DMS79 treated with DMSO at 0.1 percent for 48 hours (cell line): ENCODE measurements at places on chromosomes 5 and 9.

- DNase-seq: no peak
These were observed 395.3 kb downstream of the OSTF1 start for GRCh38 chr9:75483636-75484035.

GRCh38 chr9:75912951-75913350 is 22.5 kb downstream of the PCSK5 start:
- no peak for DNase-seq

DNA sequence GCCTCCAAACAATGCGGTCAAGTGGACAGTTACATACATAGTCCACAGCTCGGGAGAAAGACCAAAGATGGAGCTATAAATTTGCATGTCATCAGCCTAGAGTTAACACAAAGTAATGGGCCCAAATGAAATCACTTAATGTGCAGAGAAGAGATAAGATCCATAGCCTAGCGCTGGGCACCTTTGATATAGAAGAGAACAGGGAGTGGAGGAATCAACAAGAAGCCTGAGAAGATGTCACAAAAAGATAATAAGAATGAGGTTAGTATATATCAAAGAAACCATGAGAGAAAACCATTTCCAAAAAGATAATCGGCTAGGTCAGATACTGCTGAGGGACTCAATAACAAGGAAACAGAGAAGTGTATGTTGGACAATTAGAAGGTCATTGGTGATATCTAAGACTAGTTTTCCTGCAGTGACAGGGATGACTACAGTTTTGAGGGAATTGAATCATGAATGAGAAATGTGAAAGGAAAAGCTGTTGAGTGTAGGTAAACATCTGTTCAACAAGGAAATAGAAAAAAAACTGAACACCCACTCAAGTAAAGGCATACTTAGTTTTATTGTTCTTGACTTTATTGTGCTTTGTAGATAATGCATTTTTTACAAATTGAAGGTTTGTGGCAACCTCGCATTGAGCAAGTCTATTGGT is 68.7 kb upstream of the CDH6 start:
- no peak for DNase-seq

DNA sequence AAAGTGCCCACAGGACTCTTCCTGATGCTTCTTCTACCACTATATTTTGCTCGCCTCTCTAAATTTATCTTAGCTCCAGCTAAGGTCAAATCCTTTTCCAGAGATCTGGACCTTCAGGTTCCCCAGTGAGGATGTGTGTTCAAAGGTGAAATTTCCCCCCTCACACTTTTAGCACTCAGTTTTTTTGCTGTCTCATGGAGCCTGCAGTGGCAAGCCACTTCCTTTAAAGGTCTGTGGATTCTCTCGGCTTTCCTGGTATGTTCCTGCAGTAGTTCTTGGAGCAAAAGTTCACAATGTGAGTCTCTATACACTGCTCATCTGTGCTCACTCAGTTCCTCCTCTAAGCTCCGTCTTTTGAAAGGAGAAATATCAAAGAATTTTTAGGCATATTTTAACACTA is 181.4 kb downstream of the LURAP1L start:
- DNase-seq: no peak

DNA sequence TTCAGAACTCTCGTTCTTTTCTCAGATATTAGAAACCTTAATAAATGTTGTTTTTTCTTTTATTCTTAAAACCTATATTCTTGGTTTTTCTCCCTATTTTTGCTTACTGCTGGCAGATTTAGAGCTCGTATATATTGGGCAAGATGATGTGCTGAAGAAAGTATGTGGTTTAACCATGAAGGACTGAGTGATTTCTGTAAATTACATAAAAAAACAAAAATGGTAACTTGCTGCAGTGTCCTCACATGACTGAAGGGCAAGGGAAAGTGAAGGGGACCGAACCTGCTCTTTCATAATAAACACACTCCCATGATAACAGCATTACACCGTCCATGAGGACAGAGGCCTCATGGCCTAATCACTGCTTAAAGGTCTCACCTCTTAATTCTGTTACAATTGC is 393.8 kb upstream of the ZNF608 start:
- no peak for DNase-seq

- DNase-seq: no peak
These were observed 14.6 kb downstream of the CPEB4 start for GRCh38 chr5:173902743-173903142.

GRCh38 chr9:108108280-108108851 is 618.8 kb upstream of the KLF4 start:
- DNase-seq: no peak

- peak; percentile 28 for DNase-seq
These were observed 501.7 kb downstream of the ARHGEF28 start for GRCh38 chr5:74127381-74128320.

DNA sequence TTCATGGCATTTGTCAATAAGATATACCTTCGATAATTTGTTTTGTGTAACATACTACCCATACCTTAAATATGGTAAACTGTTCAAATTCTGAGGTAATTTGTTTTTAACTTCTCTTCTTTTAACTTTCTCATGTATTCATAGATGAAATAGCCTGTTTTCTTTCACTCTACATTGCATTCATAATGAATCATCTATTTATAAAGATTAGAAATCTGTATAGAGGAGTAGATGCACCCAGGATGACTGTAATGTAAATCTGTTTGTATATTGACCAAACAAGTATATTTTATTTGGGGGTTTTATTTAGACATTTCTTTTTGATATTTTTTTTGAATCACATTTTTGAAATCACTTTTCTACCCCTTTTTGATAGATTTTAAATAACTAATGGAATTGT is 144.6 kb downstream of the CD180 start:
- DNase-seq: no peak

DNA sequence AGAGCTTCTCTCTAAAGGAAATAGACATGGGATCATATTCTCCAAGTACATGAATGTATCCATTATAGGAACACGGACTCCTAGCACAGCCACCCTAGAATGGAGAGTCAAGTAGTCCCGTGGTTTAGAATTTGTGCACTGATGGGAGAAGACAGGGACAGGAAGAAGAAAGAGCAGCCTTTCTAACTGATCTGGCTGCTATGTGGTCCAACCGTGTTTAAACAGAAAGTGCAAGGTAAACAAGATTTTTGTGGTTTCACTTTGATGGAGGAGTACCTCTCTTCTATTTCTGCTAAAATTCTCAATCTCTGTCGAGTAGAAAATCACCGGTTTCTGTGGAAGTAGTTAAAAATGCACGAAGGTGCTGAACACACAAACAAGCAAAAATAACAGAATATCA is 171.3 kb downstream of the ST8SIA4 start:
- peak; percentile 1 for DNase-seq

GRCh38 chr5:17330386-17330785 is 113.0 kb downstream of the BASP1 start:
- DNase-seq: no peak

- DNase-seq: no peak
These were observed 122.3 kb downstream of the MTRR start for GRCh38 chr5:7991125-7991821.

- DNase-seq: no peak
These were observed 181.6 kb upstream of the TLE4 start for GRCh38 chr9:79390077-79390698.

DNA sequence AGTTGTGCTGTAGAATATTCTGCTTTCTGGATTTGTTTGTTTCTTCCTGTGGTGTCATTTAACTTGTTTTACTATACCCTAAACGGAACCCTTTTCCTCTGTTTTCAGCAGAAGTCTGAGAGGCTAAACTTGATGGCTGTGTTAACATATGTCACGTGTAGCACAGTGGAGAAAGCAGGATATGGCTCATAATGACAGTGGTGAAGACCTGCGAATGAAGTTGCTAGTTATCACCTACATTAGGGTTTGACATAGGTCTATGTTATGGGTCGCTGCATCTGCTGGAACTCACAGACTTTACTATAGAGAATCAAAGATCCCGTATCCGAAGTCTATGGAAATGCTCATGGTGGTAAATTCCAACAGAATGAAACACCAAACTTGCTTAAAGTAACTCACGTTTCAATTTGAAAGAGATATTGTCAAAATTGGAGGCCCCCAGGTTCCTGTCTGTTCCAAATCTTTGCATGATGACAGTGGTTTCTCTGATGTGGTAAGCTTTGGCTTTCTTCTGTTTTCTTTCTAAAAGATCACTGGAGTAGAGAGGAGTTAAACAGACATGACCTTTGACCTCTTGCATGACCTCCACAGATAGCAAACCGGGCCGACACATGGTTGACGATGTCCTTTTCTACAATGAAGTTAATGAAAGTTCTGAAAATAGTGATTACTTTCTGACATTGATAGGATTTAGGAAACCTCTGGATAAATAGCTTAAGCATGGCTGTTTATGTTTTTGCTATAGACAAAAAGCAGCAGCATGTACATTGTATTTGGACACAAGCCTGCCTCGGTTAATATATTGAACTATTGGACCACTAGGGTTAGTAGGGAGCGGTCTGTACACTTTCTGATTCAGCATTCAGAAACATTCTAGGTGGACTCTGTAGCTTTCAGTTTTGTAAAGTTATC is 3.1 kb upstream of the CATSPER3 start:
- no peak for DNase-seq

DNA sequence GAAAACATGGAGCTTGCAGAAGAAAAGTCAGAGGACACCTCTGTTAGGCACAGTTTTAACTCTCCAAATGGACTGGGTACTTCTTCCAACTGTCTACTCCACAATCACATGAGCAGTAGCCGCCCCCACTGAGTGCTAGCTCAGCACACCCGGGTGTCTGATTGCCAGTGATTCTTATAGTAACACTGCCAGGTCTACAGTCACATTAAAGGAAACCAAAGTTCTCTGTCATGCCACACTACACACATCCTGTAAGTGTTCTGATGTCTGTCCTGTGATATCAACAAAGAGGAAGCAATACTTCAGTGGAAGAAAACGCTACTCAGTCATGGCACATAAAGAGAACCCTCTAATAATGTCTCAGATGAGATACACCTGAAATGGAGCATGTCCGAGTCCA is at the start of gene HAVCR2:
Gene HAVCR2, minus strand, starts transcription at position 69 of the 400 bp plus-strand sequence. Its CDS starts 61 bp downstream, at position 8.
- peak; percentile 49 for DNase-seq

DNA sequence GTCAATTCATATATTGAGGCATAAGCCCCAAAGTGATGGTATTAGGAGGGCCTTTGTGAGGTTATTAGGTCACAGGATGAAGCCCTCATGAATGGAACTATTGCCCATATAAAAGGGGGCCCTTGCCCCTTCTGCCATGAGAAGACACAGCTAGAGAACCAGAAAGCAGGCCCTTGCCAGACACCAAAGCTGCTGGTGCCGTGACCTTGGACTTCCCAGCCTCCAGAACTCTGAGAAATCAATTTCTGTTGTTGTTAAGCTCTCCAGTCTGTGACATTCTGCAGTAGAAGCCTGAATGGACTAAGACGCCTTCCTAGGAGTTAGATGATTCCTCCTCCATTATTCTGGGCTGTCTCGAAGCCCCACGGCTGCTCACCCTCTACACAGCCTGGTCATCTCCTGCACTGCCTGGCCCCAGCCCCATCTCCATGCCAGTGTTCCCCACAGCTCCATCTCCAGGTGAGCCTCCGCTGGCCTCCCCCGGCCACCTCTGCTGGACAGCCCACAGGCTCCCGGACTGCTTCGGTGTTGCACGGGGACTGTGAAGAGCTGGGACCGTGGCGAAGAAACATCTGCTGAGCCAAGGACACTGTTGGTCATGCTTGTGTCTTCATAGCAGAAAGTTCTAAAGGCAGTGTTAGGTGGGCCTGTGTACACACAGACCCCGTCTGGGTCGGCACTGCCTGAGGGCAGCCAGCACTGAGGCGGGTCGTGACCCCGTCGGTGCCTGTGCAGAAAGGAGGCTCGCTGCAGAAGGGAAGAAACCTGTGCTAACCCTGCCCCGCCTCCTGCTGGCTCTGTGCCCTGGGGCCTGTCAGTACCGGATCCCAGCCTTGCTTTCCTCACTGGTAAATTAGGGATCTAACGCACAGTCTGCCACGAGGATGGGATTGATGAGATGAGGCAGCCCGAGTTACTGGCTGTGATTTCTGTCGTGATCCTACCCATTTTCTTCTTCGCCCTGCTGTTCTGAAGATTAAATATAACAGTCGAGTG is 55.1 kb upstream of the CNOT6 start:
- no peak for DNase-seq

DNA sequence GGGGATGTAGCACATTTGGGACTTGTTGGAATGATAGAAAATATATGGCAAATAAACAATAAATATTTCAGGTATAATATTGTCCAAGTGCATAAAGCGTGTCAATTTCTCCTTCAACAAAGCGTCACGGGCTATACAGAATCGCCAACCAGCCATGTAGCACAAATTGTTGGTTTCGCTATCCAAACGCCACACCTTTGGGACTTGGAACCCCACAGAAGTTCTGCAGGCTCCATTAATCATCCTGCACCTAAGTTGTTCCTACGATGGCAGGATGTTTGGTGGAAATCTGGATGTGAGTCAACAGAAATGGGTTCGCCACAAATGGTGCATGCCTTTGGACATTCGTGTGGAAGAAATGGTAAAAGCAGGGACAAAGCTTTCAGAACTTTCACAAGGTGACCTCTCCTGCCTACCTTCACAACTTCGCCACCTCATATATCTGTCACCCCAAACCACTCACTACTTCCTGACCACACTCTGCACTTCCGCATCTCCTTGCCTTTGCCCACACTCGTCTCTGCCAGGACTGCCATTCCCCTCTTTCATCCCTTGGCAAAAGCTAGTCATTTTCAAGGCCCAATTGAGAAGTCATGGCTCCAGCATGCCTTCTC is 95.7 kb downstream of the LHFPL2 start:
- DNase-seq: peak; percentile 17
